Amygdala (tissue), 56 donors: ENCODE measurements at places on chromosomes 16 and 17.
A peak's percentile ranks its signal among the peaks of the same experiment; 100 is the strongest.

- DNase-seq = no peak
Measured at GRCh38 chr17:16044487-16044886, 44.9 kb downstream of the TTC19 start.

DNA sequence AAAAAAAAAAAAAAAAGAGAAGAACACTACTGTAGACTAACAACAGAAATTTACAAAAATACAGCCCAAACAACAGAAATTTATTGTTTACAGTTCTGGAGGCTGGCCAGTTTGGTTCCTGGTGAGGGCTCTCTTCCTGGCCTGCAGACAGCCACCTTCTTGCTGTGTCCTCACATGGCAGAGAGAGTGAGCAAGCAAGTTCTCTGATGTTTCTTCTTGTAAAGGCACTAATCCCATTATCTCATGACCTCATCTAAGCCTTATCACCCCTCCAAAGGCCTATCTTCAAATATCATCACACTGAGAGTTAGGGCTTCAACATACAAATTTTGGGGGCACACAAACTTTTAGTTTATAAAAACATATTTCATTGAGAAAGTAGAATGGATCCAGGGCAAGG is 7.3 kb downstream of the ARSG start:
- DNase-seq = no peak

- DNase-seq = no peak
Measured at GRCh38 chr16:31273676-31274075, 13.9 kb downstream of the ITGAM start.

- no peak for DNase-seq
Measured at GRCh38 chr16:75644240-75645012, 3.0 kb downstream of the KARS1 start.

DNA sequence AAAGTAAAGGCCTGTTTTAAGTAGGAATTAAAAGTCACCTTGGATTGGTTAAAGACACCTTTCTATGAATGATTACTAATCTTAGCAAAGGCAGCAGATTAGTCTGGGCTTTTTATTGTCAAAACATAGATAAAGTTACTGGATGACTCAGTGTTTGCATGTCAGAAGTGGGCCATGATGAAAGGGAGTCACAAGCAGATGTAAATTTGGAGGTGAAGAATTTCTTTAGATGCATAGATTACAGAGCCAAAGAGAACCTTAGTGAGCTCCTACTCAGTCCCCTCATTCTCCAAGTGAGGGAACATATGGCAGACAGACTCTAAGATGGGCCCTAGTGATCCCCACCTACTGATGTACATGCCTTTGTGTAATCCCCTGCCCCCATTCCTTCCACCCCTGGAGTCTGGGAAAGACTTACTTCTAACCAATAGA is 124.5 kb downstream of the HS3ST3A1 start:
- DNase-seq = no peak

DNA sequence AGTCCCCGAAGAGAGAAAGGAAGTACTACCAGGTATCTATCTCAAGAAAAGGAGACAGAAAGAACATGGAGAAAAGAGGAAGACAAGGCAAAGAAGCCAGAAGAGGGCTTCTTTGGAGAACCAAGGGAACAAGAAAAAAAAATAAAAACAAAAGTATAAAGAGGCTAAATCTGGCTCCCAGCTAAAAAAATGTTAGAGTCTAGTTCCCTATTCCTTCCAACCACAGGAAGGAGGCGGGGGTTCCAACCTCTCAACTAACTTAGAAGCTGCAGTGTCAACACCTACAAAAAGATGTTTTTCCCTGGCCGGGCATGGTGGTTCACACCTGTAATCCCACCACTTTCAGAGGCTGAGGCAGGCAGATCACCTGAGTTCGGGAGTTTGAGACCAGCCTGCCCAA is 13.4 kb downstream of the UTP6 start:
- DNase-seq = no peak

DNA sequence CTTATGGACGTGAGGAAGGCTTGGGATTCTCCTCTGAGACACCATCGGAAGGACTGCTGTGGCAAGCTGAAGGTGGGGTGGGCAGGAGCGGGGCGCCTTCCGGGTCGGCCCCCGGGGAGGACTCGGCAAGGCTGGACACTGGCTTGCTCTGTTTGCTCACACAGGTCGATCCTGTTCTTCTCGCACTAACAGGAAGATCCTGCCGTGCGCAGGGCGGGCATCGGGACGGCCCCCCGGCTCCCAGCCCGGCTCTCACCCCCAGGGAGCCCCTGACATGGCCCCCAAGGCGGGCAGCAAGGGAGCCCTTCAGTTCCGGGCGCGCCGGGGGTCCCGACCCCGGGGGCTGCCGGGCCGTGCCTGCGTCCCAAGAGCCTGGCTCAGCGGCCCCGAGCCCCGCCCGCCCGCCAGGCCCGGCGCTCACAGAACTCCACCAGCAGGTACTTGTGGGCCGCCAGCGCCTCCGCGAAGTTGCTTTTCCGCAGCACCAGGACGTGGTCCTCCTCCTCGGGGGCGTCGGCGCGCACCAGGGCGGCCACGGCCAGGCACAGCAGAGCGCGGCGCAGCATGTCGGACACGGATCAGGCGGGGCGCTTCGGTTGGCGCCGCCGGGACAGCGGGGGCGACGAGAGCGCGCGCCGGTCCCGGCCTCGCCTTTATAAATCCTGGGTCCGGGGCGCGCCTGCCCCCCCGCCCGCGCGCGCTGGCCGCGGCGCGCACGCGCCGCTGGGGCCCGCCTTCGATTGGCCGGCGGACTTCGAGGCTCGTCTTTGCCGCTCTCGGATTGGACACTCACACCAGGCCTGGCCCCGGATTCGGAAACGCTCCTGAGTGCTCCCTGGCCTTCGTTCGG is at the start of gene P4HB:
Gene P4HB (minus strand): TSS at position 630 of the 850 bp plus-strand sequence. CDS start 64 bp downstream, at position 566.
- no peak for DNase-seq

GRCh38 chr17:64491994-64492393 is 4.9 kb downstream of the POLG2 start:
- DNase-seq = no peak

DNA sequence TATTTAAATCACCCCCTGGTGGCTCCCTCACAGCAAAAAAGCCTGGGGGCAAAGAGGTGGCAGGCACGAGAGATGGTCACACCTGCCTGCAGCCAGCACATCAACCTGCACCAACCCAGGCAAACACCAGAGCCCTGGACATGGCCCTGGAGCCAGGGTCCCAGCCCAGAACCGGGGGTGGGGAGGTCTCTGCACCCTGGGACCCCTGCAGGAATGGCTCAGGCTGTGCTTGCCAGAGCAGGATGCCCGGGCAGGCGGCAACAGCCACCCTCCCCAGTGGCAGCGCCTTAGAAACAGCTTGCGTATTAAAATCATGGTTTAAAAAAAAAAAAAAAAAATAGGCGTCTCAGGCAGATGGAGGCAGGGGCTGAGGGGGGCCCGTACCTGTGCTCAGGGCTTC is 16.2 kb downstream of the MYBBP1A start:
- DNase-seq = no peak

DNA sequence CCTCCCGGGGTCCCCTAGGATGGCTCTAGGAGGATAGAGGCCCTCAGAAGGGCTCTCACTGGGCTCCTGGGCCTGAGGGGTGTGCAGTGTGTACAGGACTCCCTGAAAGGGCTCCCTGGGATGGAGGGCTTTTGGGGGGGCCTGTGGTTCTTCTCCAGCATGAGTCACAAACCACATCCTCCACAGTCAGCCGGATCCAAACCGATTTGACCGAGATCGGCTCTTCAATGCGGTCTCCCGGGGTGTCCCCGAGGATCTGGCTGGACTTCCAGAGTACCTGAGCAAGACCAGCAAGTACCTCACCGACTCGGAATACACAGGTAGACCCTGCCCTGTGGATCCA is 4.5 kb downstream of the TRPV2 start:
- no peak for DNase-seq

DNA sequence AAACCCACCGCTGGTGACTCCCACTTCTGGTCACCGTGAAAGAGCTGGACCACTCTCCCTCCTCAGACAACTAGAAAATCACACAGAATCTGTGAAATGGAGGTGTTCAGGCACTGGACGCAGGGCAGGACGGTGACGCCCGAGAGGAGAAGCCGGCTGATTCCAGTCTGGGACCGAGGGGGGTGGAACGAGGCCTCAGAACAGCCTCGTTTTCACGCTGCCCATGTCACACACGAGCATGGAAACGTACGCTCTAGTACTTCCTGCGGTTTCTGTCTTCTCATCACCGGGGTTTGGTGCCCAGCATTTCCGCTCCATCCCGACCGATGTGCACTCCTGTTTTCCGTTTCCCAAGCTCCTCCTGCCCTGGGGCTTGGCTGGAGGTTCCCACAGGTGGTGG is 101.8 kb upstream of the METRNL start:
- DNase-seq = no peak

DNA sequence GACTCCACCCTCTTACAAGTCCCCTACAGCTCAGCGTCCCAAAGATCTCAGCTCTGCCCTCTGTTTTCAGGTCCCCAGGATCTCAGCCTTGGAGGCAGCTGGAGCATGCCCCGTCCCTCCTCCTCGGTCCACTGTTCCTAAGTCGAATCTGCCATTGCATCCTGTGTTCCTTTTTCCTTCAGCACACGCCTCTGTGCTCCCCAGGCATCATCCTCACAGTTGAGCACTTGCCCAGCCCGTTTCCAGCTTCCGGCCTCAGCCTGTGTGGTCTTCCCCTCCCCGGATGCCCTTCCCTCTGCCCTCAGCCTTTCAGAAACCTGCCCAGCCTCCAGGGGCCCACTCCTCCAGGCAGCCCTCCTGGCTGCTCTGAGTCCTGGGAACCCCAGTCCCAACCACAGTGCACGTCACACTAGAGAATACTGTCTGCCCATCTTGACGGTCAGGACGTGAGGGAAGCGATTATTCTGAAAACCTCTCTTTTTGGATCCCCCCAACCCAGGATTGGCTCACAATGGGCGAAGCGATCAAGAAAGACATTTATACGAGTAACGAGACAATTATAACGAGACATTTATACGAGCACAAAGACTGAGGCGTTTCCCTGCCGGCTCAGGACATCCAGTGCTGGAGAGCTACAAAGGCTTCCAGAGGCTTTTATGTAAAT is 41.4 kb downstream of the RPH3AL start:
- no peak for DNase-seq

DNA sequence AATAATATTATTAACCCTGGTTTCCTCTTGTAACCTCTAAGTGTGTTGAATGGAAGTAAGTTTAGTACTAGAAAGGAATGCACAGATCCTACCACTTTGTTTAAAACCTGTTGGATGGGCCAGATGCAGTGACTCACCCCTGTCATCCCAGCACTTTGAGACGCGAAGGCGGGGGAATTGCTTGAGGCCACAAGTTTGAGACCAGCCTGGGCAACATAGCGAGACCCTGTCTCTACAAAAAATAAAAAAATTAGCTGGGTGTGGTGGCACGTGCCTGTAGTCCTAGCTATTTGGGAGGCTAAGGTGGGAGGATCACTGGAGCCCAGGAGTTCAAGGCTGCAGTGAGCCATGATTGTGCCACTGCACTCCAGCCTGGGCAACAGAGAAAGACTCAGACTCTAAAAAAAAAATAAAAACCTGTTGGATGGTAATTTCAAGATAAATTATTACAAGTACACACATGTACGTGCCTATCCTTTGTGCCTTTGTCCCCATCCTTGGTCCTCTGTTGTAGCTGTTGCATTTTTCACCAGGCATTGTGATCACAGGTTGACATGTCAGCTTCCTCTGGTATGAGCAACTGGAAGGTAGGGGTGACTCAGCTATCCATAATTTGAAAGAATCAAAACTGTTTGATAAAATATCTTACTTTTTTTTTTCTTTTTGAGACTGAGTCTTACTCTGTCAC is 30.7 kb upstream of the METTL9 start:
- no peak for DNase-seq

DNA sequence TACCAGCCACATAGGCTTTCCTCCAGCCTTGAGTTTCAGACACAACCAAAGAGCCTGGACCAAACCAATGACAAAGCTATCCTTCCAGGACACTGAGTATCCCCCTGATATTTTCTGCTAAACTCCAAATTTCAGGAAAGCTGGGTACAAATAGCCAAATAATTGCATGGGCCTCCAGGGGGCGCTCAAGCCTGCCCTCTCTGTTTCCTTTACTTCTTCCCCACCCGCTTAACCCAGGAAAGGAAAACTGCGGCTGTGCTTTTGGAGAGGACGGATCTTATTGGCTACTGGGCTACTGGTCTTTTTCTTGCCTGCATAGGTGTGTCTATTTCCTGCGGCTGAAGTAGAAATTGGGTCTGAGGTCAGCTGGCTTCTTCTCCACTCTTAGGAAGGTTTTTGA is 30.1 kb downstream of the GNGT2 start:
- DNase-seq = no peak

GRCh38 chr17:5127910-5128309 is 12.1 kb downstream of the USP6 start:
- DNase-seq = no peak

- no peak for DNase-seq
Measured at GRCh38 chr17:76524598-76525512, 12.7 kb downstream of the CYGB start.

GRCh38 chr16:10333321-10334032 is 52.4 kb upstream of the ATF7IP2 start:
- DNase-seq = no peak

GRCh38 chr16:57648125-57648524 is 19.7 kb downstream of the ADGRG1 start:
- DNase-seq = no peak

GRCh38 chr16:86117235-86117634 is 218.3 kb downstream of the IRF8 start:
- no peak for DNase-seq

- DNase-seq = no peak
Measured at GRCh38 chr16:77960766-77961165, 61.6 kb upstream of the CLEC3A start.

DNA sequence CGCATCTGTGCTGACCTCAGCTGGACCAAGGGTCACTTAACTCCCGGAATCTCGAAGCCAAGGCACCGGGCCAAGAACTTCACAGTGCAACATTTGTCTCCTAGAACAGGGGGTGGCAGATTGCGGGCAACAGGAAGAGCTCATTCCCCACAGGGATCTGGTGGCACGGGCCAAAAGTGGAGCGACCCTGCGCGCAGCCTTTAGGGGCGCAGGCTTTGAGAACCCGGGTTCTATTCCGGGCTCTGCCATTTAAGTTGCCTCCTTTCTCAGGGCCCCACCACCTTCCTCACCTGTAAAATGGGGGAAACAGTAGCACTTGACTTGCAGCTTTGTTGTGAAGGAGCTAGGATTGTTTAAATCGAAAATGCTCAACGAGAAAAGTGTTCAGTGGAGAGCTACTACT is 651 bp downstream of the SHMT1 start:
- DNase-seq = peak; percentile 34

GRCh38 chr16:20614186-20615141 is 38.3 kb upstream of the ACSM2B start:
- no peak for DNase-seq

- DNase-seq = no peak
Measured at GRCh38 chr17:66682283-66682682, 152.6 kb upstream of the CACNG5 start.

DNA sequence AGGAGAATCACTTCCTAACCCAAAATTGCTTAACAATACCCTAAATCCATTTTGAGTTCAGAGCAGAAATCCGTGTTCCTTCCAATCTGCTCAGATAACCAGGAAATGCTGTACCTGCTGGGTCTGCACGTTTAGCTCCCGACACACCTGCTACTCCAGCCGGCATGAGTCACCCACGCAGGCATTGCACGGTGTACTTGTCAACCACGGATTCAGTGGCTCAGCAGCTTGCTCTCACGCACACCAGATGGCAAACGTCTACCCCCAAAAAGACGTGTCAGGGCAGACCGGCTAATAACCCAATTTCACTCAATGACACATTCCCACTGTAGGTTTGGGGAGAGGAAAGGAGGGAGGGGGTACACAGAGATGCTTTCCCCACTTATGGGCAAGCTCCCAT is 468.1 kb downstream of the SOX9 start:
- peak; percentile 40 for DNase-seq

GRCh38 chr16:15507301-15507958 is 73.0 kb downstream of the BMERB1 start:
- DNase-seq = peak; percentile 39

GRCh38 chr16:67084345-67085028 is 25.3 kb upstream of the PHAF1 start:
- DNase-seq = no peak
